Karpas-422 (cell line): ENCODE measurements at places on chromosomes 3 and 15. TPM values are rescaled to one million over a fixed set of nuclear protein-coding genes. Genes with fewer than 3 reads are reported as not detected.

The KLHL40 gene
- total RNA-seq: not detected in 2 replicates

The EID1 gene
- total RNA-seq: 86.7 and 106 TPM in 2 replicates

- peaks cover 43% of the 10 kb centered on the region for H3K4me1 ChIP-seq
- peak; percentile 57 for DNase-seq
- H3K4me3 ChIP-seq: peak overlapping the region; percentile 81
- H3K27ac ChIP-seq: peak overlapping the region; percentile 73
Measured at GRCh38 chr3:169813278-169813677, 574 bp upstream of the LRRC34 start.

The PRSS50 gene
- total RNA-seq: not detected in 2 replicates

The HYKK gene
- 0.47 and 1.2 TPM in 2 replicates for total RNA-seq

- no peak for DNase-seq
- no peak overlapping the region for H3K4me3 ChIP-seq
- no peaks in the 10 kb centered on the region for H3K36me3 ChIP-seq
- no peaks in the 10 kb centered on the region for H3K27me3 ChIP-seq
Measured at GRCh38 chr3:41653571-41654239, 308.2 kb downstream of the ULK4 start.

The ZNF619 gene
- 13.1 and 13.3 TPM in 2 replicates for total RNA-seq

DNA sequence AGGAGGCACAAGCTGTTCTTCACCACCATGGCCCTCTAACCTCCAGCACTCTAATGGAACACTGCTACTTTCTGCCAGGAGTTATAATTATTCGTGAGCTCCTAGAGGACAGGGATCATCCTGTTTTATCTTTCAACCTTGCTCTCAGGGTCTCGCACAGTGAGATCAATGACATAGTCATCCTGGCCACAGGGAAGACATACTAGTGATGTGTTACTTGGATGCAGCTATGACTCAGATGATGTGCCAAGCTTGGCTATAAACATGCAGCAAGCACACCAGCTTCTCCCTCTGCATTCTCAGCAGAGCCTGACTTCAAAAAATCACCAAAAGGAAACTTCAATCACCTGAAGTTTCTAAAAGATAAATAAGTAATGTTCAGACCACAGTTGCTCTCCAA lies 203.8 kb upstream of the HES1 start:
- no peak overlapping the region for H3K4me3 ChIP-seq
- no peaks in the 10 kb centered on the region for H3K36me3 ChIP-seq
